GM10248 (cell line): ENCODE measurements at places on chromosomes 6 and 20.

DNA sequence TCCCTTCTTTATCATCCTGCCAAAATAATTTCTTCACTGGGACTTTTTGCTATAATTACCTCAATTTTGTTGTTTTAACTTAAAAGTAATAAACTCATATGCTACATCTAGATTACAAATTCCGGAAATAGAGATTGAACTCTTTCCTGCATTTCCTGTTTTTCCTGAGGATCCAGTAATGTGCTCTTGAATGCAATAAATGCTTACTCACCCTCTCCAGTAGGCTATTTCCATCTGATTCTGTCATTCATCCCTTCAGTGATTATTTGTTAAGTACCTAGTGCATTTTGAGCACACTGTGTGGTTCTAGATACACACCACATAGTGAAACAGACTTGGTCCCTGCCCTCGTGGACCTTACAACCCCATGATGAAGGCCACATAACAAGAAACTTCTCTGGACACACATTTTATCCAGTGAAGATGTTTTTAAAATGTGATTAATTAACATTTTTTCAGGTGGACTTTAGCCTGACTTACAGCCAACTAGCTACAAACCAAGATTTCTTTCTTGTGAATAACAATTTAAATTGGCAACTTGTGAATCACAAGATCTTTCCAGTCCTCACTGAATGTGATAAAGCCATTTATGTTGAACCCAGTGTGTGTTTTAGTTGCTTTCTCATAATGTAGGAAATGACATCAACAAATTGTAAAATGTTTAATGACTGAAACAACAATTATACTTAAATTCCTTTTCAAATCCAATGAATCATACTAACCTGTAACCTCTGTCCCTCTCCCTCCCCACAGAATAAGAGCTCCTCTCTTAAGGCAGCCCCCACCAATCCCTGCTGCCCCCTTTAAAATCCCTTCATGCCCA lies 272.3 kb downstream of the KHDC1L start:
- no peak for DNase-seq

GRCh38 chr20:54364919-54365318 lies 110.5 kb upstream of the DOK5 start:
- DNase-seq, result no peak

- DNase-seq, result no peak
Observed at GRCh38 chr6:29624520-29624961, 8.4 kb downstream of the GABBR1 start.

GRCh38 chr6:14399635-14400034 lies 282.1 kb downstream of the CD83 start:
- no peak for DNase-seq

- no peak for DNase-seq
Observed at GRCh38 chr6:47159763-47160162, 117.6 kb upstream of the ADGRF1 start.

- DNase-seq, result no peak
Observed at GRCh38 chr6:64085126-64085525, 449.5 kb downstream of the PHF3 start.
